ENCODE measurements at places on chromosomes 11 and 22.

- no peak for DNase-seq
These were observed 184.1 kb upstream of the SYT13 start for GRCh38 chr11:45470151-45470793.

DNA sequence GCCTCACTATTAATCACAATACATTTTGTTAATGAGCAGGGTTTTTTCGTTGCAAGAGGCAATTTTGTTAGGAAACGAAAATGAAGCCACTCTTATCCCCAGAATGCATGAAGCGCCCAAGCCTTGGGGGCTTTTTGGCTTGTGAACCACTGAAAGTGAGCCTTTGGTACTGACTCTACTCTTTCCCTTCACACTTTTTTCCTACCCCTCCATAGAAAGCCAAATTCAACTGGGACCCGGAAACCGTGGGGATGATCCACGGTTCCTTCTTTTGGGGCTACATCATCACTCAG lies 4.8 kb downstream of the SLC17A6 start:
- DNase-seq: no peak

DNA sequence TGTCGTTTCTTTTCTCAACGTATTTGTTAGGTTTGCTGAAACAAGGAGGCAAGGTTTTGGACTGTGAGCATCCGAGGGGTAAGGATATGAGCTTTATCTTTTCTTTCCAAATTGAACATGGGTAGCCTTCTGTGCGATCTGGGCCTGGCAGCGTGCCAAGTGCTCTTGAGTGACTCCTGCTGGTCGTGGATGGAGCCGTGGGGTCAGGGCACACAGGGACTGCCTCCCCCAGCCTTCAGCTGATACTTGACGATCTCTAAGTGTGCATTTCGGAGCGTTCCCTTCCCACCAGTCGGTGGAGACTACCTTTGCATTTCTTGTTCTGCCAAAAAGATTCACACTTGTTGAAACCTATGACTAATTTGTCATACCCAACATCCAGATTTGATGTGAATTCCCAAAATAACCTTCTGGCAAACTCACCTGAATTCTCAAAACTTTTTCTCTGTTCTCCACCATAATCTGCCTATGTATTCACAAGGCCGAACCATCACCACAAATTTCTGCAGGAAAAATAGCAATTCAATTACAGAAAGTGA lies 40.1 kb upstream of the CLMP start:
- DNase-seq: peak; percentile 57

- peak; percentile 70 for DNase-seq
These were observed 26.2 kb upstream of the TPBGL start for GRCh38 chr11:75214411-75214821.

DNA sequence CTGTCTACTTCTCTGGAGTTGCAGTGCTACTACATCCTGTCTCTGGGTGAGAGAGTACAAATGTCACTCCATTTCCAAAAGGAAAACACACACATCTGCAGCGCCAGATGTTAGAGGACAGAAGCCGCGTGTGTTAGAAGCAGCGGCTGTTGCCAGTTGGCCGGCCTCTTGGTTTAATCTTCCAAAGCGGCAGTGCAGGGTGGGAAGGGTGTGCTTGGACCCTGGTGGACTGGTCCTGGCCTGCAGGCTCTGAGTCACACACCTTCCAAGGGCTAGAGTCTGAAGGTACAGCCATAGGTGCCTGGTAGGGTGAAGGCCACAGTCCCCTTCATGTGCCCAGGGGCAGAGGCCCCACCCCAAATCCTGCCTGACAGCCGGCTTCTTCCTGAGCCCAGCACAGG lies 99.8 kb downstream of the CTTN start:
- no peak for DNase-seq

DNA sequence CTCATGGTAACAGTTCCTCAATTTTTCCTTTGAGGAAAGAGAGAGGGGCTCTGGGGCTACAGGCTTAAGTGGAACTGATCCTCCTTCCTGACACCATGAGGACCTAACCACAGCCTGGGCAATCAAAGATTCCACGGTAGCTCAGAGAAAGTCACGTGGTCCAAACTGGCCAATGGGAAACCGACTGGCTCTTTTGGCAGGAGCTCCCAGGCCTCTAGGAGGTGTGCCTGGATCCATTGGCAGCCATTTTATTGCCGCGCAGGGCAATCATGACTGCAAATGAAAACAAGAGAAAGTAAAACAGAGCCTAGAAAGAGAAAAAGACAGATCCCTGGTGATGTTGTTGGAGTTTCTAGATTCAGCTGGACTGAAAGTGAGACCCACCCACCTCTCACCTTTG lies 27.3 kb upstream of the ASPHD2 start:
- DNase-seq: no peak

DNA sequence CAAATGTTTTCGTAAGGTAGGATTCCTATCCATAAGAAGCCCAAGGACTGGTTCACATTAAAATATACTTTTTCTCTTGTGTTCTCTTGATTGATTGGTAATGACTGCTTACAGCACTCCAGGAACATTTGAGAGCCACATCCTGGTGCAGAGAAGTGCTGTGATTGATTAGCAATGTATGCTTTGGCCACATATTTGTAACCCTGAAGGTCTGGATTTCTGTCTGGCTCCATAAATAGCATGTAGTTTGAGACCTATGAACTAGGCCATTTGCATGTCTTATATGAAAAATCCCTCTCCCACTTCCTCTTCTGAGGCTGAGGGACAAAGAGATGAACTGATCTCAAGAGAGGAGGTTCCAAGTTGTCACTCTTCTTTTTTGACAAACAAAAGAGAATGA lies 49.3 kb upstream of the CD44 start:
- no peak for DNase-seq

- DNase-seq: no peak
These were observed 12.7 kb upstream of the PVALB start for GRCh38 chr22:36829370-36830002.

DNA sequence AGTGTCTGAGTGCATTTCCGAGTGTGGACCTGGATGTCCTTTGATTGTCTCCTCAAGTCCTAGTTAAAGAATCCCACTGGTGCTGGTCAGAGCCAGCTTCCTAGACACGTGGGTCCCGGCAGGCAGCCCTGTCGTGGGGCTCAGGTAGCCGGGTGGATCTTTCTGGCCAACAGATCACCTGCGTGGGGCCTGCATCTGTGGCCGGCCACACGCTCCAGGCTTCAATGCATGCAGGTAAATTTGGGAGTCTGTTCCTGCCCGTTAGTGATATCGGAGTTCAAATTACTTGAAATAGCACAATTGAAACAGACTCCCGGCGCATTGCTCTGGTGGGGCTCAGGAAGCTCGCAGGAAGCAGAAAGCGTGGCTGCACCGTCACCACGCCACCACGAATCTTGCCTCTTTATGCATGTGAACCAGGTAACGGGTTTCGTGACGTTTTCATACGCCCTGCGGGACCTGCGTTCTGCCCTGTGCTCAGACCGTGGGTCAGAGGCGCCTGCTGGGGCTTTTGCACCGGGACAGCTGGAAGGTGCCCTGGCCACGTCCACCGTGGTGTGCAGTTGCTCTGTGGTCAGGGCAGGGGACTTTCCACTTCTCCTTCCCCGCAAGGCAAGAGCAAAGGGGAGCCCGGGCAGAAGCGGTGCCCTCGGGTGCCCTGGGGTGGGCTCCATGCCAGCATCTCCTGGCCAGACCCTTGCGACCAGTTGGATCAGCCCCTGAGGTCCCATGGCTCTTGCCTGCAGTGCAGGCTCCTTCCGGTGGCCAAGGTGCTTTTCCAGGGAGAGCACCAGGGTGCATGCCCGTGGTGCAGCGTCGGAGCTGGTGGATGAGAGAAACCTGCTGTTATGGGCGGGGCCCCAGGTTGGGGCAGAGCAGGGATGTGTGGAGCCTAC lies 803.5 kb downstream of the BRD1 start:
- no peak for DNase-seq

GRCh38 chr11:125164091-125164421 lies 495 bp upstream of the PKNOX2 start:
- no peak for DNase-seq
